ENCODE measurements at places on chromosomes 4 and X. TPM values are rescaled to one million over a fixed set of nuclear protein-coding genes. Genes with fewer than 3 reads are reported as not detected.

CFAP99 gene
- total RNA-seq: 0.16 TPM

LANCL3 gene
- total RNA-seq: 0.02 TPM

SERTM2 gene
- total RNA-seq: not detected

TCP11X2 gene
- not detected for total RNA-seq

SLC25A5 gene
- 769 TPM for total RNA-seq

LRRC66 gene
- total RNA-seq: 0.18 TPM

SMR3B gene
- total RNA-seq: not detected

NOX1 gene
- not detected for total RNA-seq

USP17L21 gene
- total RNA-seq: not detected

LIMCH1 gene
- total RNA-seq: 54.6 TPM

ESX1 gene
- 0.09 TPM for total RNA-seq

MCF2 gene
- 0.05 TPM for total RNA-seq

TCEAL2 gene
- not detected for total RNA-seq

DDX53 gene
- total RNA-seq: not detected

TMEM31 gene
- total RNA-seq: not detected

AFM gene
- not detected for total RNA-seq

ETDA gene
- not detected for total RNA-seq

BCLAF3 gene
- 2.7 TPM for total RNA-seq

HMX1 gene
- 0.10 TPM for total RNA-seq

Data from A549 treated with AZD2906 at 1 μM for 4 hours (cell line).